Stimulated activated effector memory CD8-positive, alpha-beta T cell treated with anti-CD3 and anti-CD28 coated beads, Interleukin-12 subunit alpha, Interleukin-12 subunit beta, amount 100 ng/mL, for 72 hours (primary cell): ENCODE measurements at places on chromosomes 4 and X.

- DNase-seq, result no peak
Observed at GRCh38 chrX:93332329-93332728, 341.0 kb downstream of the NAP1L3 start.

DNA sequence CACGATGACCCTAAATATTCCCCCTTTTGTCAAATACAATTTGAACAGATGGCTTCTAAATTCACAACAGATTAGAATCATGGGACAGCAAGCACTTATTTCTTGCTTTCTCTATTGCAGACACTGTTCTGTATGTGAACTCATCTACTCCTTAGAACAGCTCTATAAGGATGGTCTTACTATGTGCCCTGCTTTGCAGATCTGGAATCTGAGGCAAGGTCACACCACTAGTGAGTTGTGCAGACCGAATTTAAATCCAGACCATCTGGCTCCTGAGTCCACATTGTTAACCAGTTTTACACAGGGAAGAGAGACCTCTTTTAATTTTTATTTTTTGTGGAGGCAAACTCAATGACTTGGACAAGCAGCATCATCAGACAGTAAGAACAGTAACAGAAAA lies 50.2 kb downstream of the GPRIN3 start:
- DNase-seq, result no peak

- no peak for DNase-seq
Observed at GRCh38 chr4:159564615-159565014, 461.7 kb downstream of the RAPGEF2 start.

DNA sequence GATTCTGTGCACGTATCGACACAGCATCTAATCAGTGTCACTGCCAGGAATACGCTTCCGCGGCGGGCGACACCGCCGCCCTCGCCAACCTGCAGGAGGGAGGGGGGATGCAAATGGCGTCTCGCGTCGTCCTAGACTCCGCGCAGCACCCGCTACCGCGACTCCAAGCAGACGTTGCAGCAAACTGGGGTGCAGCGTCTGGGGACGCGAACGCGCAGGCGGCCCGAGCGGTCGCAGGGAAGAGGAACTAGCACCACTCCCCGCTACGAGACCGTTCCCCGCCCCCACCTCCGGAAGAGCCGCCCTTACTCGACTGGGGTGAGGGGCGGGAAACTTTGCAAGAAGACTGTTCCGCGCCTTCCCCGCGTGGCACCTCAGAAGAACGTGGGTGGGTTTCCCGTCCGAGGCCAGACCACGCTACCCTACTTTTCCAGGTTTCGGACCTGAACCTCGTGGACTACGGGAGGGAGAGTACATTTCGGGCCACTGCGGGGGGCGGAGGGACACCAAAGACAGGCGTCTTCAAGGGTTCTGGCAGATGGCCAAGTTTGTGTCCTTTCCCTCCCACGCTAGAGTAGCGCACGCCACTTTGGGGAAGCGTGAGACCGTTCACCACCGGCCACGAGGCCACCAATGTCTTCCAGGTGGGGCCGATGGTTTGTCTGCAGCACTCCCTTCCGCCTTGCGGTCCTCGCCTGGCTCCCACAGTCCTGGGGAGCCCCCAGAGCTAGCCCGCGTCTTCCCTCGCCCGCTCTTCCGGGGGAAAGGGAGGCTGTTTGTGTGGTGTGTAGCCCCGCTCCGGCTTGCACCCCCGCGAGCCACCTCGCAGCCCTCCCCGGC lies 78.0 kb upstream of the BCOR start:
- peak; percentile 87 for DNase-seq

DNA sequence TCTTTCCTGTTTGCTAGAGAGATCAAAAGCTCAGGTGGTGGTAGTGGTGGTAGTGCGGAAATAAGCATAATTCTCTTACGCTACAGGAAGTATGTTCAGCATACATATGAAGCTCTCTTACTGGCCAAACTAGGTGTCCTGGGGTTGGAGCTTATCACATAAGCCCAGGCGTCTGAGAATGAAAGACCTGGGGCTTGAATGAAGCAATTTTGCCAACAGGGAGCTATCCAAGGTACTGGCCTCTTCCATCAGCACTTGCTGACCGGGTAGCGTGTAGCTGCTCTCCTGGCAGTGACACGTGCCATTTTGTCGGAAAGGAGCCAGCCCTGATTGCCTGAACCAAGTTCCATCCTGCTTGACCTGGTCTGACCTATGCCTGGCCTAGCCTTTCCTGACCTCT lies 65.9 kb upstream of the HPF1 start:
- DNase-seq, result no peak

DNA sequence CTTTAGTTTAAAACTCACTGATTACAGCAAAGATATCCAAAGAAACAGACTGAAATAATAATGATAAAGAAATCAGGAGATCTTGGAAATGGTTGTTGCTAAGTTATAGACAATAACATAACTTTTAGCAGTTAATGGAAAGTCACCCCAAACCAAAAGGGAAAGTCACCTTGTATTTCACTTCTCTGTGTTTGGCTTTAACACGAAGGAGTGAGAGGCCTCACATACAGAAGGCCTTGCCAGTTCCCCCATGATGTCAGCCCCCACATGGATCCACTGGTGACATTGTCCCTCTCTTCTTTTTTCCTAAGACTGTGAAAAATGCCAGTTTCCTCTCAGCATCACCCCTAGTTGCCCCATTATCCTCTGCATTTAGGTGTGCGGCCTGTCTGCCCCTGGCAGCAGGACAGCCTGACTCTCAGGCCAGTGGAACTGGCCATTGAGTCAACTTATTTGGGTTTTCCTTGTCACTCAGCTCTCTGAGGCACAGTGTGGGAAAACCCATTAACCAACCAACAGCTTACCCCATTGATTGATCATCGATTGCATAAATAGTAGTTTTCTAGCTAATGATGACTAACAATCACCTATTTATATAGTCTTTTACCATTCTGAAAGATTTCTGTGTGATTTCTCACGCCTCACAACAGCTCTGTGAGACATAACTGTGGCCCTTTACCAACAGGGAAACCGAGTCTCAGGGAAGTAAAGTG lies 308.1 kb downstream of the PTTG2 start:
- DNase-seq, result no peak

GRCh38 chr4:133154725-133155124 lies 5.6 kb downstream of the PCDH10 start:
- DNase-seq, result no peak

DNA sequence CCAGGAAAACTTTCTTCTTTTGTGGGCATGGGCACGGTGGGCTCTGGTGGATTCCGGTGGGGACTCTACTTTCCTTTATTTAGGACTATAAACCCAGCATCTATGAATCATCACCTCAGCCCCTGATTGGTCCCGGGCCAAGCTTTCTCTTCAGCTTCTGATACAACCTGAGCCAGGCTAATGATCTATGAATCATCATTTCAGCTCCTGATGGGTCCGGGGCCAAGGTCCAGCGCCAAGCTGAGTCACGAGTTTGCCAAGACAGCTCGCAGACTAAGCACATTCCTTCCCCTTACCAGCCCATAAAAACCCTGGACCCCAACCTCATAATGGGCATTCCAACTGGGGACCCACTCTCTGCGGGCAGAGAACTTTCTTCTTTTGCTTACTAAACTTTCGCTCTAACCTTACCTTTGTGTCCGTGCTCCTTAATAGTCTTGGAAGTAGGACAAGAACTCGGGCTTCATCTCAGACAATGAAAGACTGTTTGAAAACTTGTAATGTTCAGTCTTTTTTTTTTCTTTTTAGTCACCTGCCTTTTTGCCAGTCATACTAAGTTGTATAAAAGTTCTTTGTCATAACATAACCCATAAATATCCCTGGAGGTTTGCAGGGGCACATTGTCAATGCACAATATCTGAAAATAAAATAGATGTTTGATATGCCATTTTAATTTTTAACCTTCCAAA lies 904.9 kb upstream of the EPHA5 start:
- no peak for DNase-seq

- no peak for DNase-seq
Observed at GRCh38 chr4:162059656-162060055, 104.1 kb downstream of the FSTL5 start.

GRCh38 chr4:104973708-104974107 lies 173.0 kb upstream of the TET2 start:
- DNase-seq, result no peak

DNA sequence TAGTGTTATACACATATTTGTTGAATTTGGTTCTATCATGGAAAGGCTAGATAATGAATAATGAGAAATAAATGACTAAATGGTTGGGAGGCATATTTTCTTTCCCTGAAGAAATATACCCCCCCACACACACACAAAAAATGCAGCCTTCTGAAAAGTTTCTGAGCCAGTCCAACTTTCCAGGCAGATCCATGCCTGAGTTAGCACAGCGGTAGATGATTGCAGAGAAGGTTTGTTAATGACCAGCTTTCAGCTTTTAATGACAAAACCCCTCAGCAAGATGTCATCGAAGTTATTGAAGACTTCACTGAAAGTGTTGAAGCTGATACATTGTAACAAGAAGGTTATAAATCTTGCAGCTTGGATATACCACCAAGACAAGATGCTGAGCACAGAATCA lies 61.4 kb downstream of the GBA3 start:
- DNase-seq, result no peak

- no peak for DNase-seq
Observed at GRCh38 chr4:77625485-77625884, 19.9 kb downstream of the CXCL13 start.

GRCh38 chrX:8728932-8729535 lies 2.9 kb downstream of the ANOS1 start:
- DNase-seq, result no peak

DNA sequence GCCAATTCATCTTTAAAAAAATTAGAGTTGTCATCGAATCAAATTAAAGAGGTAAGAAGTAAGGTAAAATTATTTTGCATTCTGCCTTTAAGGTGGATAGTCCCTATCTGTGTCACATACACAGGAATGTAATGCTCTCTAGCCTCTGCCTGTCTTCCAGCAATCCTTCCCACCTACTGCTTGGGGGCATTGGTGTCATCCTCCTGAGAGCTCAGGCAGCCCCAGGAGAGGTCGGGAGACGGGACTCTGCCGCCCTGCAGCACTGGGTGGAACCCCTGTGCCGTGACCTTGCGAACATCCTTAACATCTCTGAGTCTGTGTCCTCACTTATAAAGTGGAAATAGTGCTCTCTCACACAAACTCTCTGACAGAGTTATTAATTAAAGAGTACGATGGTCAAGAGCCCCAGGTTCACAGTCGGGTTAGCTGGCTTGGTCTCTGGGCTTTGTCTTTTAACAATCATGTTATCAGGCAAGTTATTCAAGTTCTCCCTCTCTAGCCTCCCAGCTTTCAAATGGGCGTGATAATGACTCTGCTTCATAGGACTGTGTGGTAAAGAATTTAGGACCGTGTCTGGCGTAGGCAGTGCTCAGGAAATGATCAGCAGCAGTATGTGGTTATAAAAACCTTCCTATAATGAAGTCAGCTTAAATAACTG lies 10.2 kb downstream of the TLR3 start:
- no peak for DNase-seq

DNA sequence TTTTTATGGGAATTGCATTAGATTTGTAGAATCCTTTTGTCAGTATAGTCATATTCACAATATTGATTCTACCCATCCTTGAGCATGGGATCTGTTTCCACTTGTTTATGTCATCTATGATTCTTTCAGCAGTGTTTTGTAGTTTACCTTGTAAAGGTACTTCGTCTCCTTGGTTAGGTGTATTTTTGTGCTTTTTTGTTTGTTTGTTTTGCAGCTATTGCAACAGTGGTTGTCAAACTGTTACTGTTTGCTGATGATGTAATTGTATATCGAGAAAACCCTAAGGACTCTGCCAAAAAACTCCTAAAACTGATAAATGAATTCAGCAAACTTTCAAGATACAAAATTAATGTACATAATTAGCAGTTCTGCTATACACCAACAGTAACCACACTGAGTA lies 127.9 kb upstream of the AR start:
- no peak for DNase-seq

- DNase-seq, result no peak
Observed at GRCh38 chrX:139077281-139078250, 366.0 kb upstream of the FGF13 start.

DNA sequence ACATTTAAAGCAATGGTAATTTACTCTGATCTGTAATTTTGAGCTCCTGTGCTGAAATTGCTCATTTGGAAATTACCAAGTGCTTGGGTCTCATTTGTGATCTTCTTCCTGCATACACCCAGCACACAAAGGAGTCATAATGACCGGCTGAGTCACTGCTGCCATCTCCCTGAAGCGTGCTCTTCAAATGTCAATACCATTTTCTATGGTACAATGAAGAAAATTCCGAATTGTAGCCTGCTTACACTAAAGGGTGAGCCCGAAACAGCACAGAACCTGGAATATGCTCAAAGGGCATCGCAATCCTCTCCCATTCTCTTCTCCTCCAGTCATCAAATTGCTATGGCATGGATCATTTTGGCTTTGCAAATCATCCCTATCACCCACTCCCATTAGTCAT lies 140.5 kb downstream of the GRIA3 start:
- no peak for DNase-seq

DNA sequence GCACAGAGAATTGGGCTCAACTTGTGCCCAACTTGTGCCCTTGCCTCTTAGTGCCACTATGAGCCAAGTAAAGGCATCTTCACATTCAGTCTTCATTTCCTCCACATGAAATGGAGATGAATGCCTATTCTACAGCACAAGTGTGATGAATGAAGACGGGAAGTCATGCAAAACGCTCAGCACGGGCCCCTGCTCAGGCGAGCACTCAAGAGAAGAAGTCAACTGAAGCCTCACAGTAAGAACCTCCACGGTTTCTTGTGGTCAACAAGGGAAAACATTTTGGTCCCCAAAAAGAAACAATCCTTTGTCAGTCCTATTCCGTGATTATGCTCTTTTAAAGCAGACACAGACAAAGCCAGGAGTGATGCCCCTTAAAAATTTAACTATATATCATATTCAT lies 87.0 kb downstream of the IRF2 start:
- DNase-seq, result no peak

GRCh38 chrX:1294301-1295067 lies 25.9 kb downstream of the CSF2RA start:
- DNase-seq, result no peak

GRCh38 chrX:150899191-150899757 lies 806 bp upstream of the CD99L2 start:
- DNase-seq, result peak; percentile 63

DNA sequence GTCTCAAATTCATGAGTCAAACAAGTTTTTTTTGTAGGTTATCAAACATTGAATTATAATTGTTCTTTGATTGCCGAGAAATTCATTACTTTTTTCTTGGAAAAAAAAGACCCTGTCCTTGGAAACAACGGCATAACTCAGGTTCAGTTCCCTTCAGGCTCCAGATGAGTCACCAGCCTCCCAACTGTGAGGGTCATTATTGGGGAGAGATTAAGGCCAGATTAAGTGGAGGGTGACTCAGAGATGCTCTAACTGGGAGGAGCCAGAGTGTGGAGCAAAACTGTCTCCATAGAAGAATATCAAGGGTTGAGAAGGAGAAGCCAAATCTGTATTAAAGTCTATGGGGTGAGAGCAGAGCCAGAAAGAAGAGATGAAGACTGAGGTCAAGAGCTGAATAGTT lies 9.6 kb downstream of the ADGRG4 start:
- DNase-seq, result no peak

- no peak for DNase-seq
Observed at GRCh38 chrX:114061226-114061625, 522.7 kb upstream of the HTR2C start.
